Common myeloid progenitor, CD34-positive (primary cell): ENCODE measurements at places on chromosomes 6 and 20.
A peak's percentile ranks its signal among the peaks of the same experiment; 100 is the strongest.

GRCh38 chr6:125215252-125215819 lies 61.8 kb downstream of the TPD52L1 start:
- DNase-seq, result no peak

DNA sequence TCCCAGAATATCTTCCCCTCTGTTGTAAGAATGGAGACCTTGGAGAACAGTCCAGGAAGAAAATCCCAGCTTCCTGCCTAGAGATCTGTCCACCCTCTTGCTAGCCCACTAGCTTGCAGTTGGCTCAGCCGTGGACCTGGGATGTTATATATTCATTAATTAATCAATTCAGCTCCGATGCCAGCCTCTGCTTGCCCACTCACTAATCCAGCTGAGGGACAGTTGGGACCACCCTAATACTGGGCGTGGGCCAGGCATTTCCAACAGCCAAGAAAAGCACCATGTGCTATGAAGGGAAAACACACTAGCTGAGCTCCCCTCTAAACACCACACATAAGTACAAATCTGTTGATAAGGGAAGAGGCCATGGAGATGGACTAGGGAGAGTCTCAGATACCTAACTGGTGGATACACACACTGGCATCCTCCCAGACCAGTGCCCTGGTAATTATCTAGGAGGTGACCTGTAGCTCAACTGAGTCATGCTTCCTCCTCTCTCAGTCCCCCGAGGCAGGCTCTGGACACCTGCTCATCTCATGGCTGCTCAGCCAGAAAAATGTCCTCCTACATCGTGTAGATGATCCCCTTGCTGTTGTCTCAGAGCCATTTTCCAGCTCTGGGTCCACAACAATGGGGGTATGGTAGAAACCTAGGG lies 78.9 kb downstream of the ANKRD60 start:
- no peak for DNase-seq

DNA sequence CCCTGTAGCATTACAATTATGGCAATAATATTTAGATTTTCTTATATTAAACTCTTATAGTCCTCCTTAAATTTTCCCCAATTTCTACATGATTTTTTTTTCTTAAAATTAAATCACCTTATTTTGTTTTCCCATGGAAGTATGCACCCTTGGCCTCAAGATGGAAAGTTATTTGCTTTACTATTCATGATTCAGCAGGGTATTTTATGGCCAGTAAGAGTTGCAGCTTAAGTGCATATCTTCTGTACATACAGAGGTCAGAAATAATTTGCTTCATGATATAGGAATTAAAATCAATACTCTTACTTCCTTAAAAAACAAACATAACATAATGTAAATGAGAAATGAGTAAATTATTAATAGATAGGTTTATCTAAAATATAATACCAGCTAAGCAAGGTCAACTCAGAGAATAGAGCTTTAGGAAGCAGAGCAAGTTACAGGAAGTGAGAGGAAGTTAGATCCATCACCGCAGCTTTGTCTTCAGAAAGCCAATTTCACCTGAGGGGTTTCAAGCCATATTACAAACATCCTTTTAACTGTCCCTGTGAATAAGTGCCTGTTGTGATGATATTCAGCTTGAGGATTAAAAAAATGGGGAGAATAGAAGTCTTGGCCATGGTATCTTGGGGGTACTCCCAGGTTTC lies 24.6 kb upstream of the HS3ST5 start:
- DNase-seq, result no peak

DNA sequence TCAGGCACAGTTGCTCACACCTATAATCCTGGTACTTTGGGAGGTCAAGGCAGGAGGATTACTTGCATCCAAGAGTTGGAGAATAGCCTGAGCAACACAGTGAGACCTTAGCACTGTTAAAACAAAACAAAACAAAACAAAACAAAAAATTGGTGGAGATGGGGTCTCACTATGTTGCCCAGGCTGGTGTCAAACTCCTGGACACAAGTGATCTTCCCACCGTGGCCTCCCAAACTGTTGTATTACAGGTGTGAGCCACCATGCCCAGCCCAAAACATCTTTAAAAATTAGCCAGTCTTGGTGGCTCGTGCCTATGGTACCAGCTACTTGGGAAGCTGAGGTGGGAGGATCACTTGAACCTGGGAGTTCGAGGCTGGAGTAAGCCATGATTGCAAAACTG lies 120.2 kb downstream of the GMDS start:
- no peak for DNase-seq

DNA sequence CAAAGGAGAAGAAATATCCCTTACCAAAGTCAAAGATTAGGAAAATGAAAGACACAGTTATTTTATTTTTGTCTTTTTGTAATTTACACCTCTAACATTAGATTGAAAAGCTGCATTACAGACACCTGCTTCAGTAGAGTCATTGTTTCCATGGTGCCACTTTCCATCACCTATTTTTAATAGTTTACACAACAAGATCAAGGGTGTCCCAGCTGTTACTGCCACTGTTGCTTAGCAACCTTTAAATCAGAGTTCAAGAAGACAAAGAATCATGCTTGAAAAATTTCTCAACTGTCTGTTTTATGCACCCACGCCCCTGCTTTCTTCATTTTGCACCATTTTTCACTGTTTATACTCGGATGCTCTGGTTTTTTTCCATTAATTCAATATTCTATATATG lies 668.2 kb upstream of the GJE1 start:
- DNase-seq, result no peak

DNA sequence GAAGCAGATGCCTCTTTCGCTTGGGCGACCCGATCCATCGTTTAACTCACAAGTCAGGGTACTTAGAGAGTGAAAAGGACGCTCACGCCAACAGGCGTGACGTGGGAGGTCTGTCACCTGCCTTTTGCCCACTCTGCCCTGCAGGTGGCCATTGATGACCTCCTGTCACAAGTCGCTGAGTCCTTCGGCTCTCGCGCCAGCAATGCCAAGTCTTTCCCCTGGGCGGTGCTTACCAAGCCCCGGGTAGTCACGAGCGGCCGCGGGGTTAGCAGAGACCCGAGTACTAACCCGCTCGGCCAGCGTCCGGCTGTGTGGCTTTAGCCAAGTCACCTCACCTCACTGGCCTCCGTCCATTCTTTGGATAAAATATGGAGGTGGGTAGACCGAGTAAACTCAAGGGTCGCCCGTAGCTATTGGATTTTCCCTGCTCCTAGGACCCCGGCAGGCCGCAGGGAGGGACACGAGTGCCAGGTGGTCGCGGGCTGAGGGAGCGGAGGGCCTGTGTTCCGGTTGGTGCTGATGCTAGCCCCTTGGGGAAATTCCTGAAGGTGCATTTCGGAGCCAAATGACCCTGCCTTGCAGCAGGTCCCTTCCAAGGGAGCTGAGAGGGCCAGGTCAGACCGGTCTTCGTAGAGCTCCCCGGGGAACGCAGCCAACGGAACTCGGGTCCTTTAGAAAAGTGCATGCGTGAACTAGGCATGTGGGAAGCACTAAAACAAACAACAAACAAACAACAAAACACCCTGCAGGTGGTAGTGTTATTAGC lies 668 bp downstream of the PKIB start:
- DNase-seq, result peak; percentile 55

GRCh38 chr6:155528982-155529453 lies 73.4 kb upstream of the NOX3 start:
- DNase-seq, result peak; percentile 78

DNA sequence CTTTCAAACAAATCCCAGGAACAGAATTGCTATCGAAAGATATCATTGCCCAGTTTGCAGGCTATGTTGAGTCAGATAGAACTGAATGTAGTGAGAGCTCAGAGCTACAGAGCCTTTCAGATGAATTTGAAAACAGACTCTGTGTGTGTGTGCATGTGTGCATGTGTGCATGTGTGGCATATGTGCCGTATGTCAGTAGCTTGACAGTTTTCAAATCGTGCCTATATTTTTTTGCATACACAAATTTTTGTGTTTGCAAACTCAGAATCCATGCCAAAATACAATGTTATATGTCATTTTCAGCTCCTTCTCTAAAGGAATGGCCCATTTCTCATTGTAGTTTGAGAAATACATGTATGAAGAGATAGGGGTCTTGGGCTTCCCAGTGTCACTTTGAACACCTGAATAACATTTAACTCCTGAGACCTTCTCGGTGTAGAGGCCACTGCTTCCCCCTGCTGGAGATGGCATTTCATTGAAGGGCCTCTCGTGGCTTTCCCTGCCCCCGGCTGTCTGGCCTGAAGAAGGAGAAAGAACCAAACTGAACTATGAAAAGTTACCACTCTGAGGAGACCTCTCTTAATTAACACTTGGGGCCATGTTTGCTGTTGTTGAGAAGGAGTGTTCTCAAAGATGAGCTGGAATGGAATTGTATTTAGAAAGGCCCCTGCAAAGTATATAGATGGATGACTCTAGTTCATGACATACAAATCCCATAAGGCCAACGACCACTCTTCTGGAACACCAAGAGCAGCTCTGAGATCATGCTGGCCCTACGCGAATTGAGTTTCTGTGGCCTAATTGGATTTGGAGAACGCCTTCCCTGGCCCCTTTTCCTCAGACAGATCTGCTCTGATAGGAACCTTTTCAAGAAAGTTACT lies 58.7 kb downstream of the VAPB start:
- DNase-seq, result peak; percentile 43

DNA sequence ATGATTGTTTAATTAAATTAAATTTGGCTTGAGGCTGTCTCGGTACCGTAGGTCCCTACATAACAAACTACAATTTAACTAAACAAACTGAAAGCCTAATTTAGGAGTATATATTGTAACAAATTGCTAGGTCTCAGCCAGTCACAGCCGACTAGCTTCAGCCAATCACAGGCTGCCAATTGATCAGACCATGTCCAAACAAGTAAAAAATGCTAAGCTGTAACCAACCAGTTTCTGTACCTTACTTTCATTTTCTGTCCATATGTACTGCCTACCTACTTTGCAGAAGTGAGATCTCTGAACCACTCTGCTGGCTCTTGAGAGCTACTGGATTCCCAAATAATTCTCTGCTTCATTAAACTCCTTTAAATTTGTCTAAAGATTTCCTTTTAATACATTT lies 648.0 kb upstream of the GJE1 start:
- peak; percentile 81 for DNase-seq

DNA sequence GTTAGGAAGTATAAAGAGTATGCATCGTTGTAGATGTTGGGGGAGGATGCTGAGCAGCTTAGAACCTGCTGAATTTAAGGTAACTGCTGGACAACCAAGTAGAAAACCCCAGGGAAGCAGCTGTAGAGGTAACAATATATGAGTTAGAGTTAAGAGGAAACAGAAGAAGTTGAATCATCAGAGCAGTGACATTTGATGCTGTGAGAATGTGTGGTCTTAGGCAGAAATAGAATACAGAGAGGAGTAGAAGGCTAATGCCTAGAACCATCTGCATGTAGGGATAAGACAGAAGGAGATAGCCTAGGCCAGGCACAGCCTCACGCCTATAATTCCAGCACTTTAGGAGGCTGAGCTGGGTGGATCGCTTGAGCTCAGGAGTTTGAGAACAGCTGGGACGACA lies 22.6 kb upstream of the DYNLRB1 start:
- no peak for DNase-seq

DNA sequence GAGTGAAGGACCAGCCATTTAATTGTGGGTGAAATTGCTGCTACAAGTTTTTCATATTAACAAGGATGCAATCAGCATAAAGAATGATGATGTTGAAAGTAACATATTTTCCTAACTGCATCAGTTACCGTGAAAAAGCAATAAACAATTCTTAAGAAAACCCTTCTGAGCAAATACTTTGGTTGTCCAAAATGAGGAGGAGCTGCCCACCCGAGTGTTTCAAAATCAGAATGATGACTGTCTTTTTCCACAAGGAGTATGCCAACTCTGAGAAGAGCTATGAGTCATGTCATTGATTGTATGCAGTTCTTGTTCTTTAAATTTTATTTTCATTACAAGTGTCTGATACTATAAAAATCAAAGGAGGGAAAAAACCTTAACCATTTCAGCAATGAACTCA lies 470.5 kb downstream of the COL12A1 start:
- DNase-seq, result no peak

DNA sequence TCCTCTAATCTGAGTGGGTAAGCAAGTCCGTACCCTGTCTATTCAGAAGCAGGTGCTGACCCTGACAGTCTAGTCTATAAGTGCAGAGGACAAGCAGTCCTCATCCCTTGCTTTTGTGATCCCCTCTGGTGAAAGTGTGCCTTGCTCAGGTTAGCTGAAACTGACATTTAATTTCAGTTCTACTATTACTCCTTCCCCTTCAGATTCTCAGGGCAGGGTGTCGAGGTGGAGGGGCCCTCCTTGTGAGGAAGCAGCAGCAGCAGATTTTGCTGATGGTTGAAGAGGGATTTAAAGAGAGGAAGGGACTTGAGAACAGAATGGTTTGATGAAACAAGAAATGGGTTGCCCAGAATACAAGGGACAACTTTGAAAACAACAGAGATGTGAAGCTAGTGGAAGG lies 309.3 kb downstream of the CLIC5 start:
- DNase-seq, result no peak

DNA sequence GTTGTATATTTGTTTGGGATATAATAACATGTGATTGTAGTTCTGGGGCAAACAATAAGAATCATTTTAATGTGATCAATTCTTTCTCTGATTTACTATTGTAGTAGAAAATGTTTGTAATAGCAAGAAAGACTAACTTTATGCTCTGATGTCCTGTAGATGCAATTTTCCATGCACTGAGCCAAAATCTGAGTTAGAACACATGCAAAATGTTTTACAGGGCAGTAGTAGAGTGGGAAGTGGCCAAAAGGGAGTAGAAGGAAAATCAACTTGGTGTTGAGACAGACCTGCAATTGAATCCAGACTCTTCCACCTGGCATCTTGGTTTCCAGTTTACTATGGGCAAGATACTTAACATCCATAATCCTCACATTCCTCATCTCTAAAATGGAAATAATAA lies 93.5 kb upstream of the BMP5 start:
- DNase-seq, result no peak

- no peak for DNase-seq
Measured at GRCh38 chr6:128723667-128724066, 159.3 kb upstream of the LAMA2 start.

- DNase-seq, result no peak
Measured at GRCh38 chr20:10513931-10514575, 78.9 kb downstream of the SLX4IP start.

DNA sequence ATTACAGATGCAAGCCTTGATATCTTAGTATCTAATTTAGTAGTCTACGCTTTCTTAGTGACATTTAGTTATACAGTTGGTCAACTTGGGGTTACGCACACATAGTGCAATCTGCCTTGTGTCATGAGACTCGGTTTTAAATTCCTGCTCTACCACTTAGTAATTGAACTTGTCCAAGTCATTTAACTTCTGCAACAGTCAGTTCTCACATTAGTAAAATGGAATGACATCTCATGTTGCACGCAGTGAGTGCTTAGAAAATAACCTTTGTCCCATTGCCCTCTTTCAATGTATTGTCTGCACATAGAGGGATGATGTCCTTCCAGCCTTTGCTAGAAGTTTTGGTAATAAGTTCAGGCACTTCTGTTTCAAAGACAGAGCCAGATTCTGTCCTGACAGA lies 48.6 kb downstream of the TMEM170B start:
- no peak for DNase-seq

DNA sequence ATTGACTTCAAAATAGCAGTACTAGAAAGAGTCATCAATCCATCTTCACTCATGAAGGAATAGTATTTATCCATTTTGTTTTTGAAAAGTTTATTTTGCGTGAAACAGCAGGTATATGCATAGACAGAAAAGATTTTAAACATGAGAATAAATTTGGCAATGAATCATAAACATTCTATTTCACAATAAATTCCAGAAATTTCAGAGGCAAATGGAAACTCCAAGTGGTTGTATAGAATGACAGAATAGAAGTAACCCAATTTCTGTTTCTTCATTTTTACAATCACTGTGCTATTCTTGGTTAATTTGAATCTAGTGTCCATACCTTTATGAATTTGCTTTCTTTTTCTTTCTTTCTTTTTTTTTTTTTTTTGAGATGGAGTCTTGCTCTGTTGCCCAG lies 173.0 kb upstream of the ECI2 start:
- no peak for DNase-seq

- DNase-seq, result no peak
Measured at GRCh38 chr6:134287859-134288537, 29.9 kb downstream of the SGK1 start.
